ENCODE measurements at places on chromosomes 11 and 22.

DNA sequence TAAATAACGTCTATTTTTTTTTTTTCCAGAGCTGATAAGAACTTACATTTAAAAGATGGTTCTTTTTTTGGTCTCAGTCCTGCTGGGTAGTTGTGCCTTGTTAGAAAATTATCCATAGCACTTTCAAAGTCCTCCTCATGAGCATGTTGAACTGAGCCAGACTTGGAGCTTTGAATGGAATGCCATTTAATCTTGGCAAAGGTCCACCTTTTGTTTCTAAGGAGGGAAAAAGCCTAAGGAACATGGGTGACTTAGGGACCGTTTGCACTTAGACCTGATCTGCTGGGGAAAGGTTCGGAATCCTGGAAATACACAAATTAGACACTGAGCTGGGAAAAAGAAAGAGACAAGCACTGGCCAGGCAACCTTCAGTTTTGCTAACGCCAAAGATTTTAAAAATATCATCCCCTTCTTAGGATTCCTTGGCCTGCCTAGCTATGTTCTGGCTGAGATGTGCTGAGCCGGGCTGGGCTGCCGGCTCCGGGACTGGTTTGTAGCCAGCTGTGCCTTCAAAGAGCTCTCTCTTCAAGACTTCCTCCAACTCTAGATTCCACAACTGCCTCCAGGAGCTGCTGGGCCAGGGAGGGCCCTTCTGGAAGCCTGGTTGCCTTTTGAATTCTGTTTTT lies 67.4 kb downstream of the ENDOD1 start:
- DNase-seq: no peak

GRCh38 chr11:68686486-68686885 lies 2.1 kb downstream of the GAL start:
- no peak for DNase-seq

DNA sequence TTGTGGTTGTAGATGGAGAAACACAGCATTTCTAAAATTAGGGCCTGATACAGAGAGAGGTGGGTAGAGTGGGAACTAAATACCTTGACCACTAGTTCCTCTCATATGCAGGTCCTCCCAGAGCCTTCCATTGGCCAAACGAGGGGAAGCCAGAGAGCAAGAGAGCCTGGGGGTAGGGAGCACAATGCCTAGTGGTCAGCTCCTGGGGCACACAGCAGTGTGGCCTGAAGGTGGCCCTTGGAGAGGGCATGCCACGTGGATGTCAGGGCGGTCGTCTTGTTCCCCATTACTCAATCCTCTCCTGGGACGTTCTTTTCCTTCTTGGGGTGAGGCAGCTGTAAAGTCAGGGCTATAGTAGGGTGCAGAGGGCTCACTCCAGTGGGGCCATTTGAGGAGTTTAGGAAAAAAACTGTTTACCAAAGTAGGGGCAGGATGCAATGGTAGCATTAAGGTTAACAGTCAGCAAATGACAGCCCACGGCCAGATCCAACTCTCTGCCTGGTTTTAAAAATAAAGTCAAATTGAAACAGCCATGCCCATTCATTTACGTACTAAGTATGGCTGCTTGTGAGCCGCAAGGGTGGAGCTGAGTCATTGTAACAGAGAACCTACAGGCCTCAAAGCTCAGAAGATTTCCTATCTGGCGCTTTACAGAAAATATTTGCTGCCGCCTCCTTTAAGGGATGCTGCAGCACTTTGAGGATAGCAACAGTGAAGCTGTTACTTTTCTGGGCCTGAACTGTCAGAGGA lies 7.6 kb downstream of the MYO18B start:
- DNase-seq: no peak

- no peak for DNase-seq
Measured at GRCh38 chr22:36036167-36036624, 7.6 kb upstream of the RBFOX2 start.

DNA sequence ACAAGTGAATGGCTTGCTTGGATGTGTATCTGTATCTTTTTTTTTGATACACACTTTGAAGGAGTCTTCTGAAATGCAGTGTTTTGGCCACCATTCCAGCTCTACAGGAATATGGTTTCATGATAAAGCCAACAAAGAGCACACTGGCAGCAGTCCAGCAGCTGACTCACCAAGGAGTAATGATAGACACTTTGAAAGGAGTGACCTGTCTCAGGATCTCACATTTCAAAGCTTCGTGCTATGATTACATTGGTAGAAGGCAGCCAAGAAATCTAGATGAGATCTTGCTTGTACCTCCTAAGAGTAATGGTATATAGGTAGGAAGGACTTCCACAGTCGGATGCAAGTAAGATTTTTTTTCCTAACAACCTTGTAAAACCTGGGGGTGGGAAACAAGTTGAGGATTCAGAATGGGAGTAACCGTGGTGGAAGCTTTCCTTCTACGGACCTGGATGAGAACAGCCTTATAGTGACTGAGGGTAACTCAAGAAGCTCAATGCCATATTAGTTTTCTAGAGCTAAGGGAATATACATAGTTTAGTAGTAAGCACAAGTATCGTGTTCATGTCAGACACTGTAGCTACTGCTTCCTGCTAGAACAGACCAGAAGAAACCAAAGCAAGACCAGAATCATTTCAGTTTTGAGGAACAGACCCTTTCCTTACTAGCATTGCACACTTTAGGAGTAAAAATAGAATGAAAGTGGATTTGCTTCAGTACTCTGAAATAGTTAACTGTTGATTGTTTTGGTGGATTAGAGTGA lies 25.0 kb downstream of the MTMR3 start:
- no peak for DNase-seq

- DNase-seq: no peak
Measured at GRCh38 chr11:114196997-114197703, 99.0 kb upstream of the NNMT start.

DNA sequence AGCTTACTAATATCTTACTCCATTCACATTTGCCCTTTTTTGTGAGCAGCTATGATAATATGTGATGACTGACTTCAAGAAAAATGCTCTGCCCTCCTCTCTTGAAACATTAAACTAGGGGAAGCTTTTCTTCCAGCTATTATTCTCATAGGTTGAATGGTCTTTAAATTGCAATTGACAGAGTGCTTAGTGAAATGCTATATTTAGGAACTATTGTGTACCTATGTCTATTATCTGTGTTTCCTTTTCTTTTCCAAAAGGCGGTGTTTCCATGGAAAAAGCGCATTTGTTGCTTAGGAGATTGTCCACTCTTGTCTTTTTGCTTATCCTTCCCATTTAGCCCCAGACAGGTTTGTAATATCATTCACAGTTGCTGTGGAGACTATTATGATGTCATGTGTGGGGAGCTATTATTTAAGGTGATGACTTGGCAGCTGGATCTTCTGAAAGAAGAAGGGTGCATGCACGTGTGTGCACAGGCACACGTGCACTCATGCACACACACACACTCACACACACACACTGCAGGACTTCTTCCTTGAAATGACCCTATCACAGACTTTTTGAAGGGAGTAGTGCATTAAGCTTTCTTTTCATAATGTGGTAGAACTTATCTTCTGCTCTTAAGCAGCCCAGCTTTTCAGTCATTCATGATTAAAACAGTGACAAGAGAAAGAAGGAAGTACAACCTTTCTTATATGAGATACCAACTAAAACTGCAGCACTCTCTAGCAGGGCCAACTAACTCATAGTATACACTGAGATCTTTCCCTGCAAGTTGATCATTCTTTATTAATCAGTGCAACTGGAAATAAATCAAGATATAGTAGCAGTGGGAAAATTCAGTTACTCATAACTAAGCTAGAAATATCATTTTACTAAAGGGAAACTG lies 340.8 kb upstream of the MTNR1B start:
- DNase-seq: no peak

DNA sequence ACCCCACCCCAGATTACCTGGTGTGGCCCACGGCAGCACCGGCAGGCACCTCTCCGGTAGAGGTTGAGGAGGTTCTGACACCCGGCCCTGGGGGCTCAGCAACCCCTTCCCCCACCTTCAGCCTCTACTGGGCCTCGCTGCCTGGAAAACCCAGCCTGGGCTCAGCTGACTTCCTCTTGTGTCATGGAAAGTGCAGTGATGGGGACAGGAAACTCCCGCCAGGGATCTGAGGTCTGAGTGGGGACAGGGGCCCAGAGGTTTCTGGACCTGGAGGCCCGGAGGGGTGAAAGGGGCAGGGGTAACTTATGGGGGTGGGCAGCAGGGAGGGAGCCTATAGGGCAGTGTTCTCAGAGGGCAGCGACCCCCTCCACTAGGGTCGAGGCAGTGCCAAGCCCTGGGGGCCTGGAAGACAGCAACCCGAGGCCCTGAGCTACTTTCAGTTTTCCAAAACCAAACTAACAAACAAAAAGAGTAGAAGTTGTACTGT lies 10.0 kb upstream of the CD5 start:
- DNase-seq: no peak

DNA sequence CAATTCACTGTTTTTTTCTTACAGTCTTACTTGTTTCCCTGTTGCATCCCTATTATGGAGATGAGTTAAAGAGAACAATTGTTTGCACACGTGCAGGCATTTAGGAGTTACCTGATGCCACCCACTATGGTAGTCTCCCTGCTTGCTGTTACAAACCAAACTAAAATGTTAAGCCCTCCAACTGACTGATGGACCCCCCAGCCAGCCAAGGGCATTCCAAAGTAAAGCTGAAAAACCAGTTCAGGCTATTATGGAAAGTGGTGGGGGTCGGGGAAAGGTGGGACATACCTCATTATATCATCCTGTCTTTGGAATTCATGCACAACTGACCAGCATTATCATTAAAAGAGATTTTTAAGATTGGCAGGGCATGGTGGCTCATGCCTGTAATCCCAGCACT lies 47.0 kb upstream of the GNAZ start:
- no peak for DNase-seq

DNA sequence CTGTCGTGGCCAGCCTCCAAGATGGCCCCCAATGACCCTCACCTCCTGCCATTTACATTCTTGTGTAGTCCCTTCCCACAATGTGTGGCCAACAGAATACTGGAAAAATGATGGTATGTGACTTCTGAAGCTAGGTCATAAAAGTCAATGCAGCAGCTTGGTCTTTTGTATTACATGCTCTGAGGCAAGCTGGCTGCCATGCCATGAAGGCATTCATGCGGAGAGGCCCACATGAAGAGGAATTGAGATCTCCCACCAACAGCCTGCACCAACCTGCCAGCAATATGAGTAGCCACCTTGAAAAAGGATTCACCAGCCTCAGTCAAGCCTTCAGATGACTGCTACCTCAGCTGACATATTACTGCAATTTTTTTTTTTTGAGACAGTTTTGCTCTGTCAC lies 4.6 kb downstream of the MRTFA start:
- no peak for DNase-seq

- DNase-seq: no peak
Measured at GRCh38 chr22:46148816-46149511, 1.4 kb upstream of the PPARA start.

GRCh38 chr22:49517211-49517610 lies 310.5 kb downstream of the BRD1 start:
- DNase-seq: no peak

DNA sequence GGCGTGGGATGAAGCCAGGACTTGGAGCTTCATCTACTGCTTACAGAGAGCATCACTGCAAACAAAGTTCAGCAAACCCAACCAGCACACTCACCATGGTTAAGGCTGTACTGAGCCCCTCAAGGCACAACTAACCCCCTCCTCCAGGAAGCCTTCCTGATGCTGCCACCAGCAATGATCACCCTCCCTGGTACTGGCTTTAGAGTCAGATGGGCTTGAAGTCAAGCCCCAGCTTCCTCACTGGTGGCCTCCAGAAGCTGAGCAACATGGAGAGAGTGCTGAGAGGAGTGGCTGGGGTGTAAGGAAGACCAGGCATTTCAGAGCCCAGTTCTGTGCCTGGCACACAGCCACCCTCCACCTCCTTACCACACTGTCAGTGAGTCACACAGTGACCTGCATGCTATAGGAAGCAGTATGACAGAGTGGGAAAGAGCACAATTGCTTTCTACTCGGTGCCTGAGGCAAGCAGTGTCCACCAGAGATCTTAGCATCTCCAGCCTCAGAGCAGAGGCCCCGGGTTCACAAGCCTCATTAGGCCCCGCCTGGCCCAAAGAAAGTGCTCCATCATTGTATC lies 24.7 kb upstream of the BAIAP2L2 start:
- DNase-seq: no peak

DNA sequence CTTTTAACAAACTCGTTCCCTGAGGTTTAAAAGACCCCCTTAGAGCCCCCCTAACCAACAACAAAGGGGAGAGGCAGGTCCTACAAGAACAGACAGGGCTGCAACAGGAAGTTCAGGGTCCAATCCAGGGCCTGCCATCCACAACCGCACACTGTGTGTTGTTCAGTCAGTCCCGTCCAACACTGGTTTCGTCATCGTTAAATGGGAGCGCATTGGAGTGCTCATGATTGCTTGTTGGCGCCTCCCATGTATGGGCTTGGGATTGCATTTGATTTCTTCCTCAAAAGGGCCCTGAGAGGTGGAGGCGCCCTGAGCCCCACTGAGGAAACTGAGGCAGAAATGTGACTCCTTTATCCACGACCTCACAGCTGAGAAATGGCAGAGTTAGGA lies 174.1 kb downstream of the MN1 start:
- no peak for DNase-seq

DNA sequence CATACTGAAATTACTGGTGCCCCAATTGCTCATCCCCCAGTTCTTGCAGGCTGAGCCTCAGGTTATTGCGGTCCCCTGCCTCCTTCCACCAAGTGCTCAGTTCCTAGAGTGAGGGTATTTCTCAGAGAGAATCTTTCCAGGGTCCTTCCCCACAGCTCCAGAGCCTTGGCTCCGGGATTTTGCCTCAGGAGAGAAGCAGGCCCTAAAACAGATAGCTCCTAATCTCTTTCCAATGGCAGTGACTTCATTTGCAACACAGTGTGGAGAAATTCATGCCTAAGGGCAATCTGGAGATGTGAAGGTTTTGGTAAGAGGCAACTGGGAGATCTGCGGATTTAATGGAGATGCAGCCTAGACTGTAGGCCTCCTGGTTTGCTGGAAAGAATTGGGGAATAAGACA lies 2.9 kb downstream of the NF2 start:
- DNase-seq: no peak

- DNase-seq: no peak
Measured at GRCh38 chr11:127998421-127998820, 588.9 kb downstream of the ETS1 start.

- no peak for DNase-seq
Measured at GRCh38 chr11:11780858-11781257, 60.9 kb upstream of the USP47 start.

GRCh38 chr11:85620256-85620655 lies 6.9 kb downstream of the DLG2 start:
- DNase-seq: no peak

GRCh38 chr11:77142091-77142975 lies 14.3 kb downstream of the MYO7A start:
- DNase-seq: peak; percentile 8

- DNase-seq: no peak
Measured at GRCh38 chr11:13169709-13170108, 107.9 kb upstream of the BMAL1 start.

DNA sequence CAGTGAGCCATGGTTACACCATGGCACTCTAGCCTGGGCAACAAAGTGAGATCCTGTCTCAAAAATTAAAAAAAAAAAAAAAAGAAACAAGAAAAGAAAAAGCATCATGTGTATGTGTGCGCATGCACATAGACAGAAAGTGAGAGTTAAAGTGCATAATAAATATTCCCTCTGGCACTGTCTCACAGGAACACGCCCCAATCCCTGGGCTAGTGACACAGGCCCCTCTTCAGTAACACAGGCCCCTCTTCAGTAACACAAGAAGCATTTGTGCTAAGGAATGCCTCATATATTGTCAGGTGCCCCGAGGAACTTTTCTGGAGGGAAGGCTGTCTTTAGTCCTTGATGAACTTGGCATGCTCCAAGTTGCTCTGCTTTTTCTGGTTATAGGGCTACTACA lies 57.5 kb downstream of the RPL27A start:
- DNase-seq: no peak

- no peak for DNase-seq
Measured at GRCh38 chr22:50245214-50246072, 620 bp upstream of the TUBGCP6 start.

- no peak for DNase-seq
Measured at GRCh38 chr11:7292922-7293321, 41.2 kb downstream of the SYT9 start.
